SK-N-SH (cell line): ENCODE measurements at places on chromosomes 6 and 20. TPM values are rescaled to one million over a fixed set of nuclear protein-coding genes. Genes with fewer than 3 reads are reported as not detected.
A peak's percentile ranks its signal among the peaks of the same experiment; 100 is the strongest.

- H3K27ac ChIP-seq: no peak overlapping the region
- peaks cover 16% of the 10 kb centered on the region for H3K4me1 ChIP-seq
- no peak for DNase-seq
- no peaks in the 10 kb centered on the region for H3K36me3 ChIP-seq
Measured at GRCh38 chr20:58127701-58128111, 100.7 kb downstream of the ANKRD60 start.

PAX1 gene
- not detected in 2 replicates for polyA plus RNA-seq

DNA sequence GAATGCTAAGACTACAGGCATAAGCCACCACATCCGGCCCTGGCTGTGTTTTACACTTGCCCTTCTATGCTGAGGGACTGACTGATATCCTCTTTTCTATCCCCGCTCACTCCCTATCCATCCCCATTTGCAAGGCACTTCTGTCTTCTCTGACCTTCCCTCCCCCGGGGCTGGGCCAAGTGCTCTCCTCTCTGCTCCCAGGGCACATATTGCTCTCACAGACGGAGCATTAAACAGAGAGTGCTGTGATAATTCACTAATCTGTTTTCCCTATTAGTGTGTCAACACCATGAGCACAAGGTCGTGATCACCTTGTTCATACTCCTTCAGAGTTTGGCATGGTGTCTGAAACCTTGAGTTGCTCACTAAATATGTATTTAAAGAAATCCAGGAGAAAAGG is 9.0 kb upstream of the SLC2A12 start:
- H3K27me3 ChIP-seq: no peaks in the 10 kb centered on the region
- H3K4me3 ChIP-seq: no peak overlapping the region
- no peak for DNase-seq
- peaks cover 5% of the 10 kb centered on the region; the same call in 1 of the 2 replicates for H3K4me1 ChIP-seq

- no peak overlapping the region for H3K4me3 ChIP-seq
- H3K27me3 ChIP-seq: no peaks in the 10 kb centered on the region
- peak; percentile 87 for DNase-seq
- H3K36me3 ChIP-seq: no peaks in the 10 kb centered on the region
- H3K4me1 ChIP-seq: peaks cover 30% of the 10 kb centered on the region; the same call in 1 of the 2 replicates
- no peak overlapping the region for H3K27ac ChIP-seq
Measured at GRCh38 chr20:33791959-33792597, 19.1 kb upstream of the CHMP4B start.

WTAP gene
- polyA plus RNA-seq: 12.8 and 14.0 TPM in 2 replicates

GRCh38 chr6:43758617-43759050 is 11.4 kb upstream of the VEGFA start:
- peak; percentile 67 for DNase-seq
- peaks cover 12% of the 10 kb centered on the region; the same call in 1 of the 2 replicates for H3K4me1 ChIP-seq
- H3K36me3 ChIP-seq: no peaks in the 10 kb centered on the region

DNA sequence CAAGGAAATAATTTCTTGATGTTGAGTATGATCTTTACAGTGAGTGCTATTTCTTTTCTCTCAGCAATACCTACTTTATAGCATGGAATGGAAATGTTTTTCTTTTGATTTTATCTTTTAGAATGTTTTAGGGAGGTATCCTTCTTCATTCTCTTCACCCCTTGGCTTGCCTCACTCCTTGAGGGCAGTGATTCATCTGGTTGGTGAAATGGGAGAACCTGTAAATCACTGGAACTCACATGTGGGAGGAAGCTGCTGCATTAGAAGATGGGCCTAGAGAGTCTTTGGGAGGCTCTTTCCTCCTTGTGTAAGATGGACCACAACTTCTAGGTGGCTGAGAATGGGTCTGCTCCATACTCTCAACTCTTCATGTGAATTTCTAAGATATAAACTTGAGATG is 244.8 kb upstream of the SYNCRIP start:
- H3K27me3 ChIP-seq: no peaks in the 10 kb centered on the region
- H3K4me1 ChIP-seq: no peaks in the 10 kb centered on the region
- H3K27ac ChIP-seq: no peak overlapping the region
- DNase-seq: no peak

GRCh38 chr6:5466281-5467136 is 205.2 kb downstream of the FARS2 start:
- H3K27me3 ChIP-seq: no peaks in the 10 kb centered on the region
- H3K4me1 ChIP-seq: peaks cover 29% of the 10 kb centered on the region; the same call in 1 of the 2 replicates
- no peak overlapping the region; the same call in 1 of the 2 replicates for H3K27ac ChIP-seq
- no peak for DNase-seq
- H3K4me3 ChIP-seq: no peak overlapping the region
- no peaks in the 10 kb centered on the region for H3K36me3 ChIP-seq

TNF gene
- polyA plus RNA-seq: not detected in 2 replicates

RAB23 gene
- 6.6 and 11.3 TPM in 2 replicates for polyA plus RNA-seq

TAAR2 gene
- not detected in 2 replicates for polyA plus RNA-seq

- peak overlapping the region; percentile 35; the same call in 1 of the 2 replicates for H3K27ac ChIP-seq
- no peaks in the 10 kb centered on the region for H3K27me3 ChIP-seq
- no peak for DNase-seq
- no peaks in the 10 kb centered on the region for H3K36me3 ChIP-seq
- no peak overlapping the region for H3K4me3 ChIP-seq
Measured at GRCh38 chr6:113169484-113169883, 687.7 kb upstream of the MARCKS start.

- no peak for DNase-seq
- H3K4me3 ChIP-seq: no peak overlapping the region; the same call in 1 of the 2 replicates
- no peaks in the 10 kb centered on the region for H3K4me1 ChIP-seq
Measured at GRCh38 chr6:2731281-2731909, 19.3 kb downstream of the MYLK4 start.

- no peak overlapping the region for H3K27ac ChIP-seq
- H3K27me3 ChIP-seq: no peaks in the 10 kb centered on the region
- H3K4me3 ChIP-seq: no peak overlapping the region
- no peak for DNase-seq
- no peaks in the 10 kb centered on the region for H3K36me3 ChIP-seq
- no peaks in the 10 kb centered on the region for H3K4me1 ChIP-seq
Measured at GRCh38 chr20:9581509-9581908, 67.1 kb downstream of the LAMP5 start.

DNA sequence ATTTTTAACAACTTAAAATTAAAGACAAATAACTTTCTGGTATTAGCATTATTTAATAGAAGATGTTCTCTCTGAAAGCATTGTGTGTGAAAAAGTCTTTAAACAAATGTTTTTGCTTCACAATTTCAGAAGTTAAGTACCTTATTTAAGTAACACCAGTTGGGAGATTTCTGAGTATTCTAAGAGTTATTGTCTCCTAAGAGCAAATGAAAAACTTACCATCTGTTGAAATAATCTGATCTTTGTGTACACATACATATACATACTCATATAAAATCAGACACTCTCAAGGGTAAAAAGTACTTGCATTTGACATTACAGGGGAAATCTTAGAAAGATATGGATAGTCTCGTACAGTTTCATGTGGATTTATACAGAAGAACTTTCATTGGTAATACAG is 2.4 kb downstream of the BTBD3 start:
- H3K4me3 ChIP-seq: no peak overlapping the region
- H3K27ac ChIP-seq: no peak overlapping the region
- peaks cover 32% of the 10 kb centered on the region for H3K36me3 ChIP-seq
- H3K4me1 ChIP-seq: peaks cover 16% of the 10 kb centered on the region
- no peak for DNase-seq

DNA sequence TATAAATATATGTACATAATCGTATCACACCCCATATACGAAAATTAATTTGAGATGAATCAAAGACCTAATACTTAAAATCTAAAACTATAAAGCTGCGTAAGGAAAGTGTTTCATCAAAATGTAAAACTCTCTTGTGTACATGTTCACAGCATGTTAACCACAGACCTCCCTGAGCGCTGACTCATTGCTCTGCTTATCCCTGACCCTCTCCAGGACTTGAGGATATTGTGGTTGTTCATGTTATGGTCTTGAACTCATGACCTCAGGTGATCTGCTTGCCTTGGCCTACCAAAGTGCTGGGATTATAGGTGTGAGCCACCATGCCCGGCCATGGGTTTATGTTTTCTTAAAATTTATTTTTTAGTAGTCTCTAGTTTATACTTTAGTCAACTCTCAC is 14.2 kb downstream of the FAM83B start:
- no peaks in the 10 kb centered on the region for H3K36me3 ChIP-seq
- DNase-seq: no peak
- H3K27me3 ChIP-seq: no peaks in the 10 kb centered on the region

GRCh38 chr20:60599381-60599780 is 641.2 kb downstream of the CDH26 start:
- no peak for DNase-seq
- H3K4me3 ChIP-seq: no peak overlapping the region

BFSP1 gene
- polyA plus RNA-seq: 6.7 and 7.1 TPM in 2 replicates

DNA sequence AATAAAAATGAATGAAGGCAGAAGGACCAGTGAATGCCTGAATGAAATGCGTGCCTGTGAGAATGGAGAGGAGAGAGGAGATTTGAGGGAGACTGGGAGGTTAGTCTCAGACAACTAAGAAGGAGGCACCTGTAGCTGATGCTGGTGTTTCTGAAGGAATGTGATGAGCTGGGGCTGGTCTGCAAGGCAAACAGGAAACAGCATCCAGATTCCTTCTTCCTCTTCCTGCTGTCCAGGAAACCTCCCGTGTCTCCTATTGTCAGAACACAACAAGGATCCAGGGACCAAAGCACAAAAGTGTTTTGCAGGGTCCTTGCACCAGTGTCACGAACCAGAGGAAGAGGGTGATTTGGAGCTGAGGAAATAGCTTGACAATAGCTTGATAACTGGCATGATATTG is 50.4 kb upstream of the TAB2 start:
- no peaks in the 10 kb centered on the region; the same call in 1 of the 2 replicates for H3K4me1 ChIP-seq
- H3K27me3 ChIP-seq: no peaks in the 10 kb centered on the region
- DNase-seq: no peak
- no peak overlapping the region for H3K4me3 ChIP-seq

DNA sequence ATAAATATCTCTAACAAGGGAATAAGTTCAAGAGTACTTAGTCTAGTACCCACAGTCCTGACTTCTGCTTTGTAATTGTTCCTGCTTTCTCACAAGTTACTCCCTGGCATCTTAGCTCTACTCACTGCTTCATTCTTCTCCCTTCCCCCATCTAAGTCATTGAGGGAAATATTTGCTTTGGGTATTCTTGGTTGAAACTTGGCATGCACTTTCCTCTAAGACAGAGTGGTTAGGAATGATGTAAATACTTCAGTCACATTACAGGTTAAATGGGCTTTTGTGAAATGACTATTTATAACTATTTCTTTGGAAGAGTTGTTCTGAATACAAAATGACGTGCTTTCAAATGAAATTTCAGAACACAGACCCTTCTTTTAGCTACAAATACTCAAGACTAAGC is 67.7 kb upstream of the PLEKHG1 start:
- H3K36me3 ChIP-seq: no peaks in the 10 kb centered on the region
- no peak overlapping the region for H3K27ac ChIP-seq
- H3K4me3 ChIP-seq: no peak overlapping the region
- no peaks in the 10 kb centered on the region; the same call in 1 of the 2 replicates for H3K27me3 ChIP-seq
- H3K4me1 ChIP-seq: no peaks in the 10 kb centered on the region

MMP24 gene
- 18.1 and 19.0 TPM in 2 replicates for polyA plus RNA-seq

GRM1 gene
- polyA plus RNA-seq: 0.03 and 0.05 TPM in 2 replicates

DNA sequence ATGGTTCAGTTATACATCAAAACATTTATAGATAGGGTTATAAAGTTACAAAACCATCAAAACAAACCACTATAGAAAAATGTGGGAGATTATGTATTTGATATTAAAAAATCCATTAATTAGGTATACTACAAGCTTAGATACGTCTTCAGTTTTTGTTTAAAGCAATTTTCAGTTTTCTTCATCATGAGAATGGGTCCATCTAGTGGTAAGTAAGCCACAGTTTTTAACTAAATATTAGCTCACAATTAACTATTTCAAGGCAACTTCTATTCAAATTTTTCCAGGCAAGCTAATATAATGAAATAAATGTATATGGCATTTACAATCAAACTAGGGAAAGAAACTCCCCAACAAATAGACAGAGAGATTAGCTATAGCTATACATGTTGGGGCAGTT is 44.4 kb downstream of the RNGTT start:
- H3K36me3 ChIP-seq: peaks cover 2% of the 10 kb centered on the region; the same call in 1 of the 2 replicates
- H3K27ac ChIP-seq: no peak overlapping the region
- H3K4me1 ChIP-seq: peaks cover 2% of the 10 kb centered on the region
- DNase-seq: no peak

- no peak for DNase-seq
- H3K4me3 ChIP-seq: no peak overlapping the region
- no peak overlapping the region for H3K27ac ChIP-seq
Measured at GRCh38 chr6:45049188-45049843, 278.8 kb upstream of the RUNX2 start.

OXT gene
- not detected in 2 replicates for polyA plus RNA-seq

- H3K4me3 ChIP-seq: no peak overlapping the region
- H3K27ac ChIP-seq: no peak overlapping the region
- no peaks in the 10 kb centered on the region for H3K27me3 ChIP-seq
- no peak for DNase-seq
- no peaks in the 10 kb centered on the region for H3K4me1 ChIP-seq
Measured at GRCh38 chr6:119102901-119103300, 24.4 kb upstream of the FAM184A start.

DNA sequence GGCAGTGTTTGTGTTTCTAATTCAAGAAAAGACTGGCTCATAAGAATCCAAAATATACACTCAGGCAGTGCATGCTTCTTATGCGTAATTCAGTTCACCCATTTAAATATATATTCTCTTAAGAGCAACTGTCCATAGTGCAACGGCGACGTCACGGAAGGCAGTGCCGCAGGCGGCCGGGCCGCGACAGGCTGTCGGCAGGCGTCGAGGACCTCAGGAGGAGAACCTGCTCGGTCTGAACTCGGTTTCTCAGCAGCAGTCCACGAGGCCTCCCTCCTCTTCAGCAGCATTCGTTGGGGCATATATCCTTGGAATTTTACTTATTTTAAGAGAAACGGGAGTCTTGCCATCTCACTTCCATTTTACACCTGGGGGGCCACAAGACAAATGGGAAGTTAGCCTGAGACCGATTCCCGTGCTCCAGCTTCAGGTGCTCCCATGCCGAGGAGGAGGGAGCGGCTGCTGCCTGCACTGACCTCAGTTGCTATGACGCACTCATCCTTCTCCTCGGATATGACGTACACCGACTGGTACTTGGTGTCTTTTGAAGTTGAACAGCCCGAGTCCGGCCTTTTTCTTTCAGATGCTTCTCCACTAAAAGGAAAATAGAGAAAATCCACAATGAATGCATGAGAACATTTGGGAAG is 8.2 kb downstream of the DLL1 start:
- peaks cover 17% of the 10 kb centered on the region for H3K4me1 ChIP-seq
- DNase-seq: no peak
- H3K36me3 ChIP-seq: no peaks in the 10 kb centered on the region
- peaks cover 16% of the 10 kb centered on the region; the same call in 1 of the 2 replicates for H3K27me3 ChIP-seq
